ENCODE measurements at places on chromosomes 3 and 15.

DNA sequence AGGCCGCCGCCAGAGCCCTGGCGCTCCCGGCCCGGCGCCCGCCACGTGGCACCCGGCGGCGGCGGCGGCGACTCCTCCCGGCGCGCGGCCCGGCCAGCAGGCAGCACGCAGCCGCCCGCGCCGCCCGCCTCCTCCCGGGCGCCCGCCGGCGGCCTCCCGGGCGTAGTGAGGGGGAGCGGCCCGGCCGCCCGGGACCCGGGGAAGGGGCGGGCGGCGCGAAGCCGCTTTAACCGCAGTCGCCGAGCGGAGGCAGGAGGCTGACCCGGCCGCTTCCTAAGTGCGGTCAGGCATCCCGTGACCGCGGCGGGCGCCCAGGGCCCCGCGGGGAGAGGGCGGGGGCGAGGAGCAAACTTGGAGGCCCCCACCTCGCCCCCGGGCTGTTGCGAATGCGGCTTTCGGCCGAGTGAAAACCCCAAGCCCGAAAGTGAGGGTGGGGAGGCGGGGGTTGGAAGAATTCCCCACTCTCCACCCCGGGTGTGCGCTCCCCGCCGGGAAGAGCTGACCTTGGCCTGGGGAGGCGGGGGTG lies 1.7 kb upstream of the HES1 start:
- no peak for DNase-seq

DNA sequence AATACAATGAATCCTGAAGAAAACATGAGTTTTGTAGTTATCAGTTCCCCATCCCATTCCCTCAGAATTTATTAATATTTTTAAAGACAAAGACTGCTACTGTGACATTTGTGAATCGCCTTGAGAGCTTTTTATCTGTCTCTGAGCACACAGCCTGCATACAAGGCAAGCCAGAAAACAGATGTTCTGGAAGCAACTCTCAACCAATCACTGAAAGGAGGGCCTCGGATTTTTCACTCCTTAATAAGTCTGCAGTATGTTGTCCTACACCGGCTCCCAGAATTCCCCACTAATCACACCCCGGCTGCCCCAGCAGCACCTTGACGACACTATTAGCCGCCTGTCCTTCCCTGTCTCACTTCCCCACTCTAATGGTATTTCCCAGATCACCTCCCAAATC lies 138.5 kb downstream of the ZNF621 start:
- no peak for DNase-seq

- no peak for DNase-seq
These were observed 2.4 kb downstream of the ATP1B3 start for GRCh38 chr3:141878817-141879216.

DNA sequence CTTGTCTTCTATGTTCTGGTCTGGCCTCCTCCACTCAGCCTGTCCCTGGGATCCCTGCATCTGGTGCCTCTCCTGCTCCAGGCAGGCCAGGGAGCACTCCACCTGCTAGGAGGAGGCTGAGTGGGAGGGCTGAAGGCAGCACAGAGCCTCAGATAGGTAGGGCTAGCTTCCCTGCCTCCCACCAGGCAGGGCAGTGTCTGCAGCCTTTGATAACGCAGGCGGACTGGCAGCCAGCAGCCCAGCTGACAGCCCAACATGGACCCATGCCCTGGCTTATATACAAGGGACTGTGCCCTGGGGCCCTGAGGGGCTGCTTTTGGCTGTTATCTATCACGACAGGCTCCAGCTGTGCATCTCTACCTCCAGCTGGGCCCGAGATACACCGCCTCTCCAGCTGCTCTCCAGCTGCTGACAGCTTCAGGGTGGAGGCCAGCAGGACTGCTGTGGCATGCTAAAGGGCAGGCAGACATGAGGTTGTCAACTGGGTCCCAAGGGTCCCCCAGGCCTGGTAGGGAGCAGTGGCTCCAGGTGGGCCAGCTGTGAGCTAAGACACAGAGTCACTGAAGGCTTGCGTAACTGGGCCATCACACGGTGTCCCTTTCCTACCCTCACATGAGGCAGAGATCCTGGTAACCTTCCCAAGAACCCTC lies 5.2 kb upstream of the CLK3 start:
- no peak for DNase-seq

DNA sequence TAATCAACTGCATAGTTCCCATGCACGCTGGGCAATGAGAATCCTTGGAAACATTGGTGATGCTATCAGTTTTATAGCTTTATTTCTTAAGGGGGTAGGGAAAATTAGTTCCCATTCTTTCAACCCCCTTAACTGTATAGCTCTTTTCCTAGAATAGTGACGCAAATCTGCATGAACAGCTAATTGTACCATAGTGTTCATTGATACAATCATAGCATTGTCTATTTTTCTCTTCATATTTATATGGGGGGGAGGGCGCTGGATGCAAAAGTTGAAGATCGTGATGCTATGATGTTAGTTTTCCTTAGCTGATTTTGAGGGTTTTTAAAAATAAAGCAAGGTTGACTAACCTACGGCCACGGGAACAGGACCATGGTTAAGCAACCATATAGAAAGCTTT lies 32.4 kb upstream of the SAMMSON start:
- DNase-seq = no peak

Data from stimulated activated CD4-positive, alpha-beta T cell treated with anti-CD3 and anti-CD28 coated beads, Interleukin-4, amount 100 ng/mL, for 48 hours (primary cell).